LHCN-M2 (cell line): ENCODE measurements at places on chromosomes 2 and 18. TPM values are rescaled to one million over a fixed set of nuclear protein-coding genes. Genes with fewer than 3 reads are reported as not detected.

The NAGK gene
- total RNA-seq, result 124 TPM in 2 replicates

The CHAC2 gene
- total RNA-seq, result 14.2 and 20.1 TPM in 2 replicates

The CXCR1 gene
- total RNA-seq, result not detected in 2 replicates

The SCN9A gene
- total RNA-seq, result 0.45 and 1.1 TPM in 2 replicates

The CRYGC gene
- not detected in 2 replicates for total RNA-seq

The LIMS2 gene
- total RNA-seq, result 1.9 and 2.3 TPM in 2 replicates

The DYSF gene
- 44.2 and 59.5 TPM in 2 replicates for total RNA-seq

The CCDC68 gene
- total RNA-seq, result 0.34 and 1.1 TPM in 2 replicates

The IL37 gene
- total RNA-seq, result 0.75 TPM in 1 of 2 replicates, not detected in the other

The FEZ2 gene
- total RNA-seq, result 104 and 126 TPM in 2 replicates

The GCKR gene
- total RNA-seq, result 0.11 and 0.32 TPM in 2 replicates

The FBXO36 gene
- 3.1 TPM in 2 replicates for total RNA-seq

The CIDEA gene
- total RNA-seq, result not detected in 2 replicates

The NTSR2 gene
- total RNA-seq, result not detected in 2 replicates

The LOXHD1 gene
- not detected in 2 replicates for total RNA-seq

The ADRA2B gene
- total RNA-seq, result not detected in 2 replicates

The DNAJC5G gene
- not detected in 2 replicates for total RNA-seq

The ATP5F1A gene
- total RNA-seq, result 607 and 704 TPM in 2 replicates

The NRBP1 gene
- 130 and 140 TPM in 2 replicates for total RNA-seq

The GPR55 gene
- total RNA-seq, result not detected in 2 replicates

The ELAC1 gene
- total RNA-seq, result 4.9 and 6.7 TPM in 2 replicates

The MYO7B gene
- total RNA-seq, result 0.13 and 0.29 TPM in 2 replicates

The EVX2 gene
- not detected in 2 replicates for total RNA-seq

The SERPINB10 gene
- not detected in 2 replicates for total RNA-seq

The CYS1 gene
- 0.13 TPM in 1 of 2 replicates, not detected in the other for total RNA-seq

The GMCL1 gene
- total RNA-seq, result 6.7 and 9.1 TPM in 2 replicates

The LAMA3 gene
- 3.3 and 4.2 TPM in 2 replicates for total RNA-seq

The KCNS3 gene
- total RNA-seq, result 1.1 and 3.4 TPM in 2 replicates

The ZNF385B gene
- 0.13 and 0.17 TPM in 2 replicates for total RNA-seq

The COL3A1 gene
- 569 and 602 TPM in 2 replicates for total RNA-seq

The MYL1 gene
- 0.34 TPM in 1 of 2 replicates, not detected in the other for total RNA-seq

The ANKRD23 gene
- total RNA-seq, result 1.0 and 2.6 TPM in 2 replicates

The EFEMP1 gene
- 37.8 and 52.5 TPM in 2 replicates for total RNA-seq

The SERPINB3 gene
- total RNA-seq, result not detected in 2 replicates

The C2orf81 gene
- 0.63 and 1.5 TPM in 2 replicates for total RNA-seq

The RNF103 gene
- total RNA-seq, result 15.7 and 19.3 TPM in 2 replicates

The SLC23A3 gene
- 0.06 TPM in 1 of 2 replicates, not detected in the other for total RNA-seq

The PCARE gene
- not detected in 2 replicates for total RNA-seq

The FHOD3 gene
- 8.5 and 8.7 TPM in 2 replicates for total RNA-seq

The HS1BP3 gene
- total RNA-seq, result 24.6 and 34.2 TPM in 2 replicates

The GPR155 gene
- total RNA-seq, result 2.9 and 156 TPM in 2 replicates

The IFIH1 gene
- 2.6 and 5.6 TPM in 2 replicates for total RNA-seq

The ALK gene
- total RNA-seq, result 0.06 TPM in 1 of 2 replicates, not detected in the other

The PLGLB2 gene
- 0.57 and 1.2 TPM in 2 replicates for total RNA-seq

The TWIST2 gene
- 26.2 and 28.5 TPM in 2 replicates for total RNA-seq
